AG10803 (cell line): ENCODE measurements at places on chromosomes 5 and 9.

DNA sequence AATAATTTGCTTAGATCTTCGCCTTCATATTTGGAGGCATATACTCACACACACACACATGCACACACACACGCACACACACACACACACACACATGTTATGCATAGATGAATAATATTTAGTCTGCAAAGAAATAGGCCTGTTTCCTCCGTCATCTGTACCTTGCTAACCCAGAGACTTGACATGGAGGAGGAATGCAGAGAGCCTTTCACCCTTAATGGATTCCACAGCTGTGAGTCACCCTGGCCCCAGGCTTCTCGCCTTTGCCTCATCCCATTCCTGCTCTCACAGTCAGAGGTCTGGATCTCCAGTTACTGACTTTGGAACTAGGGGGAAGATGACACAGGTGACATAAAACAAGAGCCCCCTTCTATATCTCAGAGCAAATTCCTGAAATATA lies 29.7 kb downstream of the ZNF462 start:
- DNase-seq, result peak; percentile 97

DNA sequence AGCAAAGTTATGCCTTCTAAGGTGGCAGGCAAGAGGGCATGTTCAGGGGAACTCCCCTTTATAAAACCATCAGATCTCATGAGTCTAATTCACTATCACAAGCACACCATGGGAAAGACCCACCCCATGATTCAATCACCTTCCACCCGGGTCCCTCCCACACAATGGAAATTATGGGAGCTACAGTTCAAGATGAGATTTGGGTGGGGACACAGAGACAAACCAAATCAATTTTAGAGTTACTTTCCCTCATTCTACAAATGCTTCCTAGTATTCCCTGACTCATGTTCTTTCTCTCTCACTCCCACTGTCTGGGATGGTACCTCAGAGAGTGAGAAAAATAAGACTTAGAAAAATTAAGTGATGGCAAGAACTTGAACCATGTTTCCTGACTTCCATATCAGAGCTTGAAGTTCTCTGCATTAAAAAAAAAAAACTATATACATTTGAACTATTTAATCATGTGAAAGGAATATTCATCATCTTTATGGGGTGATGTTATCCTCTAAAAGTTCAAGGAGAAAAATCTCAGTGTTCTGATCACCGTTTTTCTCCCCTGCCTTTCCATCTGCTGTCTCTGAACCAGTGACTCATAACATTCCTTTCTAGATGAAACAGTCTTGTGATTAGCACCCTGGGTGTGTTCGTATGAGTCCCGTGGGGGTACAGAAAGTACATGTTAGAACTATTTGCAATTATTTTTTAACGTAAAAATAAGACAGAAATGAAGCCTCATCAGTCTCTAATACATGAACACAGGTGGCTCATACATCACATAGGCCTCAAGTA lies 282.9 kb downstream of the SLF1 start:
- DNase-seq, result peak; percentile 50

GRCh38 chr5:73451224-73452130 lies 2.9 kb upstream of the FOXD1 start:
- peak; percentile 68 for DNase-seq

GRCh38 chr9:125914411-125914810 lies 167.2 kb downstream of the PBX3 start:
- DNase-seq, result no peak

DNA sequence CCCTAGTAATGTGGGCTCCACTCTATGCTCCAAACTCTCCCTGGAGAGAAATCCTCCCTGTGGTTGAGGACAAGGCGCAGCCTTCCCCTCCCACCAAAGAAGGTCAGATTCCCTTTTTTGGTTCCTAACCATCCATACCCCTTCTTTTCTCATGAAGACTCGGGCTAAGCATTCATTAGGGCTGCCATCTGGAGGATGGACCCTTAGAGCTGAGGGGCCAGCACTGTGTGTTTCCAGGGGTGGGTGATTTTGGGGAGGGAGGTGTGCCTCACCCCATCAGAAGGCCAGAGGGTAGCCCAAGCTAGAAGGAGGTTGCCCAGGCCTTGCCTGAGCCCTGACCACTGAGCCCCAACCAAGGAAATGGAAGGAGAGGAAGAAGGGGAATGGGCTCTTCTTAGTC lies 36.8 kb downstream of the TGFBI start:
- no peak for DNase-seq

GRCh38 chr5:114419067-114419388 lies 57.2 kb downstream of the KCNN2 start:
- DNase-seq, result no peak
